Activated T-helper 1 cell treated with anti-CD3 and anti-CD28 coated beads, Interleukin-12 subunit alpha, Interleukin-12 subunit beta, Interleukin-2, Interleukin-4 antibody, amounts not matched to agents 30 ng/mL and 10 ng/mL and 1 ng/mL, durations not matched to agents 14 hours and 24 hours and 36 hours (primary cell): ENCODE measurements at places on chromosomes 1 and 21.

GRCh38 chr1:223844787-223845036 lies 1.0 kb downstream of the TP53BP2 start:
- DNase-seq, result peak; percentile 62

GRCh38 chr1:65910432-65910831 lies 117.7 kb downstream of the PDE4B start:
- DNase-seq, result no peak

DNA sequence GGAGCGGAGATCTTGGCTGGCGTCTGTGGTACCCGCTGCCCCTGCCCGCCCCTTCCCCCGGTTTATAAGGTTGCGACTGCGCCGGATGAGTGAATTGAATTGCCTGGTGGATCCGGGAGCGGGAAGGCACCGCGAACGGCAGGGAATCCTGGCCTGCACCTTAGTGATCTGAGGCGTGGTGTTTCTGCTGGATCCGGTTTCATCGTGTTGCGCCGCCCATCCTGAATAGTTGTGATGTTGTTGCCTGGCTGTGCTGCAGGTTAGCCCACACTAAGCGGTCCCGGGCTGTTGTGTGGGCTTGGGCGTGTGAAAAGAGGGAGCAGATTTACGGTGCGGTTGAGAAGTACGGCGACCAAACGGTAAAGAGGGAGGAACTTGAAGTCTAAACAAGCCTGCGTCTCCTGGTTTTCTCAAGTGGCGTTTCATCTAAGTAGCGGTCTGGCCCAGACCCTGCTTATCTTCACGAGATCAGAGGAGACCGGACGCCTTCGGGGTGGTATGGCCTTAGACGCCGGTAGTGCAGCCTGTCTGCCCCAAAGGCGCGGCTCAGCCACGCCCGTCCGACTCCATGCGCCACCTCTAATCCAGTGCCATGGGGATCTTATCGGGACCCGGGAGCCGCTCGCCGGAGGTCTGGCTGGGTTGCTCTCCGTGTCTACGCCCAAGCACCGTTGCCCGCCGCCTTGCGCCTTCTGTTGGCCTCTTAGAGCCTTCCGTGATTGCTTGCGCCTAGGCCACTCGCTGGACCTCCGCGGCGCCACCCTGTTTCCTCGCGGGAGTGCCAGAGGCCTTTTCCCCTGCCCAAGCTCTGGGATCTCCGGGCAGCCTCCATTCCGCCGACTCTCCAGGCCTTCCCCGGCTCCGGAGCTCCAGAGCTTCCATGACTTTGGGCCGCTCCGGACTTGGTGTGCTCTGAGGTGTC lies 87.5 kb upstream of the RHOU start:
- no peak for DNase-seq

GRCh38 chr1:94318505-94319030 lies 81.2 kb upstream of the ARHGAP29 start:
- no peak for DNase-seq

DNA sequence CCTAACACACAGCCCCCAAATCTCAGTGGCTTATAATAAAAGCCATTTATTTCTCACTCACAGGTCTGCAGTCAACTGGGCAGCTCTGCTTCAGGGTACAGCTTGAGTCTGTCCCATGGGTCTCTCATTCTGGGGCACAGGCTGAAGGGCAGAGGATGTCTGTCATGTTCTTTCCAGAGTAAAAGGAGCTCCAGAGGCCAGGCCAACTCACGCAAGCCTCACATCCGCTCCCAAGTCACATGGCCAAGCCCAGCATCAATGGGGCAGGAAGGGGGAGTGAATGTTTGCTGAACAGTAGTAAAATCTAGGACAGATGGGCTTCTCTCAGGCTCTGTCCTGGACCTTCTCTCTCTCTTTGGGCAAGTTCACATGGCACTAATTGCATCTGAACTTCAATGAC lies 7.1 kb upstream of the SSBP3 start:
- peak; percentile 26 for DNase-seq

DNA sequence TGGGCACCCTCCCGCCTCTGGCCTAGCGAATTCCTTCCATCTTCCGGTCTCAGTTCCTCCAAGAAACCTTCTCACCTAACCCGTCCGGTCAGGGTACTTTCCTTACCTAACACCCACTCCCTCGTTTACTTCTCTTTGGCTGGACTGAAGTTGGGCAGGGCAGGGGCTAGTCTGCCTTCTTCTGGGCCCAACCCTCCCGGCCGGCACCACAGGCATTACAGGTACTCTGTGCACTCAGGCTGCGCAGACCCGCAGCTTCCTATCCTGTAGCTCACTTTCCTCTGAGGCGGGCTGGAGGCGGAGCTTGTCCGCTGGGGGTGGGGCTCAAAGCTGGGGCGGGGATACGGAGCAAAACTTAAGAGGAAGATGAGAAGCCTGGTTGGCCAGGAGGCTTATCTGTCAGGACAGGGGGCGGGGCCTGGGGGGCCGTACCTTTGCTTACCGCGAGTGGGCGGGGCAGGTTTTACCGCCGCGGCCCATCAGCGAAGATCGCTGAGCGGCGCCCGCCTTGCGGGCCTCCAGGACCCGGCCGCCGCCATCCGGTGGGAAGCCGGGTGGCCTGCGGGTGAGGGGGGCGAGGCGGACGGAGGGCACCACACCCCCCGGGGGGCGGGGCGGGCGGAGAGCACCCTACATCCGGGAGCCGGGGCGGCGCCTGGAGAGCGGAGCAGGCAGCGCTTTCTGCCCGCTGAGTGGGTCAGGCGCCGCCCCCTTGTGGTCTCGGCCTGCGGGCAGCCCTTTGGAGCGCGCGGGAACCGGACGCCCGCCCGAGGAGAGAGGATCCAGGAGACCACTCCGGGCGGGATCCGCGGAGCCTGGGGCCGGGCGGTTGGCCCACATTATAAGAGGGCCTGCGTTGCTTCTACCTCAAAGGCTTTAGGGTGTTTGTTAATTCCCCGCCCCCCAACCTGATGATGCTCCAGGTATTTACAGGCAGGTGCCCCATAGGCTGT lies 31.9 kb downstream of the ZNF648 start:
- DNase-seq, result peak; percentile 95

- DNase-seq, result no peak
Measured at GRCh38 chr1:165253818-165254254, 102.7 kb downstream of the LMX1A start.

DNA sequence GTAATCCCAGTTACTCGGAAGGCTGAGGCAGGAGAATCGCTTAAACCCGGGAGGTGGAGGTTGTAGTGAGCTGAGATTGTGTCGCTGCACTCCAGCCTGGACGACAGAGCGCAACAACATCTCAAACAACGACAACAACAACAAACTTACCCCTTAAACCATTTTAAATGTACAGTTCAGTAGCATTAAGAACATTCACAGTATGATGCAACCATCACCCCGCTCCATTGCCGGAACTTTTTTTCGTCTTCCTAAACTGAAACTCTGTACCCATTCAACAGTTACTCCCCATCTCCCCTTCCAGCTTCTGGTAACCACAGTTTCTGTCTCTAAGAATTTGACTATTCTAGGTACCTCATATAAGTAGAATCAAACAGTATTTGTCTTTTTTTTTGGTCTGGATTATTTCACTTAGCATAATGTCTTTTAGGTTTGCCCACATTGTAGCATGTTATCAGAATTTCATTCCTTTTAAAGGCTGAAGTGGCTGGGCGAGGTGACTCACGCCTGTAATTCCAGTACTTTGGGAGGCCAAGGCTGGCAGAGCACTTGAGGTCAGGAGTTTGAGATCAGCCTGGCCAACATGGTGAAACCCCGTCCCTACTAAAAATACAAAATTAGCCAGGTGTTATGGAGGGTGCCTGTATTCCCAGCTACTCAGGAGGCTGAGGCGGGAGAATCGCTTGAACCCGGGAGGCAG lies 19.6 kb downstream of the CA6 start:
- DNase-seq, result no peak

GRCh38 chr1:223411309-223411708 lies 18.1 kb downstream of the CCDC185 start:
- no peak for DNase-seq

DNA sequence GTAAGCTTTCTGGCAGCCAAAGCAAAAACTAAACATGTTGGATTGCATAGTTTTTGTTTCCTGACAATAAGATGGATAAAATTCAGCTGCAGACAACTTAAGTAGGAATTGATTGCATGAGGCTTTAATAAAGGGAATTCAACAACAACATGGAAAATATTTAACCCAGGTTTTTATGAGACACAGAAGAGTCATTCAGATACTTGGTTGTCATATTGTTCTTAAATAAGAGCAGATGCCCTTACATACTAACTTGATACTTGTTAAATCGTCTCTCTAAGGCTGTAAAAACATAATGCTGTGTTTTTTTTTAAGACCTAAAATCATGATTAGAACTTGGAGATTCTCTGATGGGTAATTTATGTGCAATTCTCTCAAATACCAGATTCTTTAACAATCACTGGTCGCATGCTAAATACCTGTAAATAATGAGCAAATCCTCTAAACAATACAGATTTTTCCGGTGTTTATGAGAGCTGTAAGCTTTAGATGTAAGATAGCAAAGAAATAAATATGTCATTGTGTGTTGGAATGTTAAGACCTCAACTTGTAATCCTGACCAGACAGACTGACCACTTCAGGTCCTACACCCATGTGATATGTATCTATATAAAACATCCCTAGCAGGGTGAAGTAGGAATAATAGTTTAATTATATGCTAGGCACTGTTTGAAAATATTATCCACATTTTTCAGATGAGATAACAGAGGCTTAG lies 37.8 kb upstream of the CD34 start:
- DNase-seq, result no peak

- DNase-seq, result no peak
Measured at GRCh38 chr1:25197235-25197975, 34.9 kb downstream of the SYF2 start.

DNA sequence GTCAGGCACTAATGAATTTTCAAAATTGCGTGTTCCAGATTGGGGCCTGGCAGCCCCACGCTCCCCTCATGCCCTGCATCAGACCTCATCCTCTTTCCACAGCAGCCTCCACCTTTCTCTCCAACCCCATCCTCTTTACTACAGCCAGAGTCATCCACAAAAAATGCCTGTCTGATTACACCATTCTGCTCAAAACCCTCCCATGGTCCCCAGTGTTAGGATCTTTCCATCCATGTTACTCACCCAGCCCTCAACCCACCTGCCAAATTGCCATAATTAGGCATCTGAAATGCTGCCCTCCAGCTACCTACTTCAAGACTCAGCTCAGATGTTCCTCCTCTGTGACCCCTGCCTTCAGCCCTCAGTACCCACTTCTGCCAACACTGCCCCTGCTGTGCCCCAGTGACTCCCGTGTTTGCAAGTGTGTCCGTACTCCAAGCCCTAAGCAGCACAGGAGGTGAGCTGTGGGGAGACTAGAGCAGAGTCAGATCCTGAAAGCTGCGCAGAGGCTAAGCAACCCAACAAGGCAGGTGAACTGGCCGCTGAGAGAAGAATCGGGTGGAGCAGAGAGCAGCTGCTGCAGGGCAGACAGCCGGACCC lies 715 bp upstream of the ARTN start:
- DNase-seq, result no peak

GRCh38 chr1:118978914-118979701 lies 9.0 kb downstream of the TBX15 start:
- no peak for DNase-seq

DNA sequence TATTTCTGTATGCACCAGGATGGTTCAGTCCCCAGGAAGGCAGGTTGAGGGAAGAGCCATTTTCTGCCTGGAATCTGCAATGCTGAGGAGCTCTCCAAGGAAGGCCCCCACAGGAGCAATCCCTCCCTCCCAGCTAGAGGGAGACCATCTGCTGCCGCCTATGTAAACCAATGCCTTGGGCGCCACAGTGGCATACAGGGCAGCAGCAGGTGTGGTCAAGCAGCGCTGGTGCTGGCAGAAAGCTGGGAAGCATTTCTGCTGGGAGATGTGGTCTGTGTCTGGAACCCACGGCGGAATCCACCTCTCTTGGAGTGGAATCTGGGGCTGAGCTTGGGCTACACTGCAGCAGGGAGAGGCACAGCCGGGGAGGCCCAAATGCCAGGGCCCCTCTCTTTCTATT lies 283.3 kb downstream of the RRAGC start:
- DNase-seq, result no peak

DNA sequence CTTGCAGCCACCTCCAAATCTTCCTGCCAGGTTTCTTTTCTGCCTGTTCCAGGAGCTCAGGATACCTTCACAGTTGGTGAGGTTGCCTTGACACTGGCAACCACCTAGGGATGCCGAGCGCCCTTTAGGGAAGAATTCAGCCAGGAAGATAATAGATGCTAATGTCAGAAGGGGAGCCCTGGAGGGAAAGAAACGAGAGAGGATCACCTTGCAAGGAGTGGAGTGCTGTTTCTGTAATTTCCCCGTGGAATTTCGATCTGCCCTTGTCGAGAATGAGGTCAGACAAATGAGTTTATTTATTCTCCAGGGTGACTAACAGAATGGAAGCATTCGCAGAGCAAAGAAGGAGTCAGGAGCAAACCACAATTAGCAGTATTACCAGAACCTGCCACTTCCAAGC lies 315.8 kb upstream of the KAZN start:
- DNase-seq, result no peak

- no peak for DNase-seq
Measured at GRCh38 chr1:183097438-183098051, 74.3 kb downstream of the LAMC1 start.

DNA sequence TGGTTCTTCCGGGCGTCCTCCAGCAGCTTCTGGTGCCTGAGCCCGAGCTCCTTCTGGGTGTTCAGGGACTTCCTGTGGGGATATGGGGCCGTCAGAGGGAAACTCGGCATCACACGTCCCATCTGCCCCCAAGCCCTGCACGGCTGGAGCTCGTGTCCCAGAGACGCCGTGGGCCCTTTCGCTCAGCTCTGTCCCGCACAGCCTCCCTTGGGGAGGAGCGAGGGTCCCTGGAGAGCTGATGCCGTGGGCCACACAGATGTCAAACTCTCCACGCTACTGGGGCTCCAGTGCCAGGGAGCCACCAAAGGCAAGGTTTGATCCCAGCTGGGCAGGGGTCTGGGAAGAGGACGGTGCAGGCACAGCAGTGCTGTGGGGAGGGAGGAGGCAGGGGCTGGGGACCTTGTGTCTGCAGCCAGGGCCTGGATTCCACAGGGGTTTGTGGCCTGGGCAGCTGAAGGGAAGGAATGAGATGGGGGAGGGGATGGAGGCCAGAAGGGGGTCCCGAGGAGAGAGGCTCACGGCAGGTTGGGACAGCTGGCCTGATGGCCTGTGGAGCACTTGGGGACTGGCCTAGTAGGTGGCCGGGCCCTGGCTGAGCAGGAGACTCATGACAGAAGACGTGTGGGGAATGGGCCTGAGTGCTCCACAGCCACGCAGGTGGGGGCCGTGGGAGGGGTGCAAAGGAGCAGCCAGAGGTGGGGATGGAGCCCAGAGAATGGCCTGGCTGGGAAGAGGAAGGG lies 30.4 kb downstream of the CFAP74 start:
- DNase-seq, result no peak

GRCh38 chr1:245589906-245590305 lies 435.1 kb downstream of the KIF26B start:
- no peak for DNase-seq
